ENCODE measurements at places on chromosomes 6 and 20.

DNA sequence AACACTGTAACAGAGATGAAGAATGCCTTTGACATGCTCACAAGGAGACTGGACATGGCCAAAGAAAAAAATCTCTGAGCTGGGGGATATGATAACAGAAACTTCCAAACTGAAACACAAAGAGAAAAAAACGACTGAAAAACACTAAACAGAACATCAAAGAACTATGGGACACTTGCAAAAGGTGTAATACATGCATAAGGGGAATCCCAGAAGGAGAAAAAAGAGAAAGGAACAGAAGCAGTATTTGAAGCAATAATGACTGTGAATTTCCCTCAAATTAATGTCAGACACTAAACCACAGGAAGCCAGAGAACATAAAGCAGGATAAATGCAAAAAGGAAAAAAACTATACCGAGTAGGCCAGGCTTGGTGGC lies 117.4 kb upstream of the ARID1B start:
- DNase-seq, result no peak

GRCh38 chr6:25169553-25169952 lies 109.6 kb upstream of the CARMIL1 start:
- no peak for DNase-seq

DNA sequence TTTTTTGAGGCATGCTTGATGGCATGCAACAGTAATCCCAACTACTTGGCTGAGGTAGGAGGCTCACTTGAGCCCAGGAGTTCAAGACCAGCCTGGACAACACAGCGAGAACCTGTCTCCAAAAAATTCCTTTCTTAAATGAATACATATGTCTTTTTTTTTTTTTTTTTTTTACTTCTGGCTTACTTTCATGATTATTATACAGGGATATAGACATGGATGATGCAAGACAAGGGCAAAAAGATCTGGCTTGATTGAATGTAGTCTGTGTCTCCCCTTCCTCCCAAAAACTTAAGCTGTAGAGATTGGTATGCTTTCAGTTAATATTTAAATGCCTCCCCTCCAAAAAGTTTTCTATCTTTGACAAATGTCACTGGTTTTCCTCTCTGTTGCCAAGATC lies 7.6 kb downstream of the SNX3 start:
- DNase-seq, result no peak

DNA sequence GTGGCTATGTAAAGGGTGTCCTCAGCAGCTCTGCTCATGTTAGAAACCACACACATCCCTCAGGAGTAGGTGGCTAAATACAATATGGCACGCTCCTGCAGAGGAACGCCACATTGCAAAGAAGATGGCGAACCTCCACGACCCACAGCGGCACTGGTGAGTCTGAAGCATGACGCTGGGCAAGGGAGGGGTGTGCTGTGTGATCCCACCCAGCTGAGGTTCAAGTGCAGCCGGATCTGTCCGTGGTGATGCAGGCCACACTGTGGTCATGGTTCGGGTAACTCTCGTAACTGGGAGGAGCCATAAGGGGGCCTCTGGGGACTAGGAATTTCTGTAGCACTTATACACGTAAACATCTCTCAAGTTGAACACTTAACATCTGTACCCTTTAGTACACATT lies 23.4 kb upstream of the APMAP start:
- no peak for DNase-seq

DNA sequence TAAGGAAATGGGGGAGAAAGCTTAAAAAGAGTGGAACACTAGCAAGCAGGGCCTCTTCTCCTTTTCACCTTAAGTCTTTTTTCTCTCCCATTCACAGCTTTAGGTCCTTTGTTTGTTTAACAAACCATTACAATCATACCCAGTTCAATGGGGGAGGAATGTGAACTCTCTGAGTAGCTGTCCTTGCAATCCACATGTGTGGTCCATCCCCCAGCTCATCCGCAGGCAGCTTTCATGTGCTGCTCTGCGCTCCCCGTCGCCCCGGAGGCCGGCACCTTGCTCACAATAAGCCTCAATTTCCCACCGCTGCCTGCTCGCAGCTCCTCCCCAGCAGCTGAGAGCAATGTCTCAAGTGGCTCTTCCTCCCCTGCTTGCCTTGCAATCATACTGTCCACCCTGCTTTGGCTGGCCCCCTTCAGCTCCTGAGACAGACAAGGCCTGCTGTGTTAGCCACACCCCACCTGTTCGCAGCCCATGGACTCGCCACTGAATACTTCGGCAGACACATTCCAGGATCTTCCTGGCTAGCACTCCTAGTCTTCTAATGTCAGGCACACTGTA lies 49.1 kb downstream of the PLAGL1 start:
- DNase-seq, result no peak

- DNase-seq, result no peak
Measured at GRCh38 chr6:3229566-3230178, 2.2 kb upstream of the TUBB2B start.

DNA sequence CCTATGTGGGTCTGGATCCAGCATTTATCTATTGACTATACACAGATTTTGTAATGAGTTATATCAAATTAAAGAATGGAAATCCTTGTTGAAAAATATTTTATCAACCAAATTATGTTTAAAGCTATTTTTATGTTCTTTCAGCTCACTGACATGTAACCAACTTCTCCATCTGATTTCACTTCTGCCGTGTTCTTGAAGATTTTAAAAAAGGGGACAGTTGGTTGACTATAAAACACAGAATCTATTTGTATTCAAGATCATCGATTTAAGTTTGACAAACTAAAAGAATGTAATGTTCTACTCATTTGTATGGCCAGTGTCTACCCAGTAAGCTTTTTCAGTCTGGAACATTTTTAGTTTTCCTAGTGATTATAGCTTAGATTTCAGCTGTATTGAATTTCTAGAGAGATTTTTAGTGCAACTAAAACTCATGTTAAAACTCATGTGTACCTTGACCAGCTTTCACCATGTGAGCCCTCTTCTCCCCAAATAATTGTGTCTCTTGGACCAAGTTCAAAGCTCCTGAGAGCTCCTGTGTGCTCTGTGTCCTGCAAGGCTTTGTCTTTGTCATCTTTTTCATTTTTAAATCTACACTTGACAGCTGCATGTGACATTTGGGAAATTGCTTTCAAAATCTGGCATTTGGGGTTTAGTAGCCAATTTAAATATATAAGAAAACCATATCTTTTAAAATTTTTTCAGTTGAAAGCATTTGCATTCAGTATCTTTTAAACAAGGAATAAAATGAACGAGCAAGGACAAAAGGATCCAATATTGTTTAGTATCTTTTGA lies 118.4 kb upstream of the TIAM2 start:
- no peak for DNase-seq

GRCh38 chr6:71496018-71496721 lies 207.6 kb downstream of the OGFRL1 start:
- DNase-seq, result no peak

- no peak for DNase-seq
Measured at GRCh38 chr6:47064274-47064673, 22.1 kb upstream of the ADGRF1 start.

All from stimulated activated effector memory CD8-positive, alpha-beta T cell treated with anti-CD3 and anti-CD28 coated beads, Interleukin-12 subunit alpha, Interleukin-12 subunit beta, amount 100 ng/mL, for 72 hours (primary cell).